ENCODE measurements at places on chromosomes 5 and 9. TPM values are rescaled to one million over a fixed set of nuclear protein-coding genes. Genes with fewer than 3 reads are reported as not detected.

PHF24 gene
- 1.3 TPM for total RNA-seq

PKD2L2 gene
- not detected for total RNA-seq

AGXT2 gene
- total RNA-seq: not detected

FOXD4 gene
- not detected for total RNA-seq

APBA1 gene
- total RNA-seq: 7.6 TPM

NKD2 gene
- total RNA-seq: not detected

PAEP gene
- total RNA-seq: not detected

FCN1 gene
- total RNA-seq: 2.0 TPM

TNFSF15 gene
- total RNA-seq: not detected

BAAT gene
- total RNA-seq: not detected

IGFBPL1 gene
- total RNA-seq: not detected

GPR21 gene
- 3.2 TPM for total RNA-seq

NAA35 gene
- 25.8 TPM for total RNA-seq

FAXDC2 gene
- total RNA-seq: 95.5 TPM

COL5A1 gene
- 19.4 TPM for total RNA-seq

TAF11L7 gene
- not detected for total RNA-seq

KLF4 gene
- 67.4 TPM for total RNA-seq

ASTN2 gene
- 3.2 TPM for total RNA-seq

Measured in subcutaneous adipose tissue (tissue), 4 donors.